Hindlimb muscle (tissue), 1 donor: ENCODE measurements at places on chromosomes 7 and 10. TPM values are rescaled to one million over a fixed set of nuclear protein-coding genes. Genes with fewer than 3 reads are reported as not detected.

DNA sequence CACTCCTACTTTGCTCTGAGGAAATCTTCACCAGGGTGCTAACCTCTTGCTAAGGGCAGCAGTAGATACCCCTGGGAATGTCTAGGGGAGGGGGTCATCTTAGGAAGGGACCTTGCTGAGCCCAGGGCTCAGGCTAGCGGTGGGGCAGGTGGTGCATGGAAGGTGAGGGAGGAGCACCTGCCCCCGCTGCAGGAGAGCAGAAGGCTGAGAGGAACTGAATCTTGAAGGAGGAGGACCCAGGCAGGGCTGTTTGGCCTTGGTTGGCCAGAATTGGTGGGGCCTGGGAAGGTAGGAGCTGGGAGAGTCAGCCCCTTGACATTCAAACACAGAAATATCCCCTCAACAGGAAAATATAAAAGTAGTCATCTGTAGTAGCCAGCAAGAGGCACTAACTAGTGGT lies 7.0 kb downstream of the CALHM3 start:
- no peak for DNase-seq

GRCh38 chr7:6621195-6622133 lies 6.1 kb downstream of the ZNF853 start:
- no peak for DNase-seq

- DNase-seq, result no peak
These were observed 9.6 kb upstream of the ZNF487 start for GRCh38 chr10:43427166-43427825.

DNA sequence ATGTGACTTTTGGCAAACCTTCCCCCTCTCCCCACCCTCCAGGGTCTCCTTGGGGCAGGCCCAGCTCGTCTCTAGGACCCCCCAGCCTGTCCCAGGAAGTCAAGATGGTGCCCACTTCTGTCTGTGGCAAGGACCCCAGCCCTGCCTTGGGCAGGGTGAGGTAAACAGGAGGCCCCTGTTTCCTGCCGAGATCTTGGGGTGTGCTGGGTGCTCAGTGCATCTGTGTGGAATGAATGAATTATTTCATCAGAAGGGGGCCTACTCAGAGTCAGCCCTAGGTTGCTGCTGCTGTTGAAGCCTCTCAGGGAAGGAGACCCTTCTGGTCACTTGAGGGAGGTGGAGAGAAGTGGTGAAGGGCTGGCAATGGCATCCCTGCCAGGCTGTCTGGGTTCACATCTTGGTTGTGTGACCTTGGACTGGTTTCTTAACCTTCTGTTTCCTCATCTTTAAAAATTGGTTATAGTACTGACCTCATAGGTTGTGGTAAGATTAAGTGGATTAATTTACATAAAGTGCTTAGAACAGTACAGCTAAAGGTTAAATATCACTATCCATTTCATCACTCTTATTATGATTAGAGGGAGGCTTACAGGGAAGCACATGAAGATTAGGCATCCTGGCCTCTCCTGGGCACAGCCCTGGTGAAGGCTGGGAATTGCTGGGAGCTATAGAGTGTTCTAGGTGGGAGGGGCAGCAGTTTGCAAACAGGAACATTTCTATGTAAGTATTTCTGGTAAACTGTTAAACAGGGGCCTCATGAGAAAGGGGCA lies 67.7 kb downstream of the ZMIZ1 start:
- no peak for DNase-seq

GRCh38 chr10:124026589-124026939 lies 66.8 kb downstream of the CHST15 start:
- no peak for DNase-seq

- DNase-seq, result no peak
These were observed 41.9 kb downstream of the ANKMY2 start for GRCh38 chr7:16603633-16604032.

DNA sequence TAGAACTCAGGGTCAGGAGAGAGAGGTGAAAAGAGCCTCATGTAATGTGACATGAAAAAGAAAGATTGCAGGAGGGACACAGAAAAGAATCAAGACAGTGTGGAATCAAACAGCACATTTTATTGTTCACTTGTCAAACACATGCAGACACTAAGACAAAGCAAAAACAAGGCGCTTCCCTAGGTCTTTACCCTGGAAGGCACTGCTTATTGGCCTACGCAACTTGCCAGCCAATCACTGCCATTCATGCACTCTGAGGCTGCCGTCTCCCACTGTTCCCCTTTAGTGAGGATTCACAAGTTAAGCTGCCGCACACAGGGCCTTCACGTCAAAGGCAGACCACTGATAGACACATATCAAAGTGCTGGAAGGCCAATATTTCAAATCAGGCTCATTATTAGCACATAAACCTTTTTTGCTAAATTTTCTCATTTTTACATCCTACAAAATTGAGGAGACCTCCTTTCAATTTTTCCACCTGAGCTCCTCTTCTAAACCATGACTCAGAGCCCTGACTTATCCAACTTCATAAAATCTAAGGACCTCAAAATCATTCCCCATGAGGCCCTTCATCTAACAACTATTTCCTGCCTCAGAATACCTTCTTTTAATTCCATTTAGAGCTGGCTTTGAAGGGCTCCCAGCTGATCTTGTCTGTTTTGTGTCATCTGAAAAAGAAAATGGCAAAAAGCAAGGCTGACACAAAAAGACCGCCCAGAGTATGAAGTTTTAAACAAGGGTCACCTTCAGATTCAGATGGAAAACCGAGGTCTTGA lies 149.4 kb downstream of the CHCHD3 start:
- DNase-seq, result no peak

DNA sequence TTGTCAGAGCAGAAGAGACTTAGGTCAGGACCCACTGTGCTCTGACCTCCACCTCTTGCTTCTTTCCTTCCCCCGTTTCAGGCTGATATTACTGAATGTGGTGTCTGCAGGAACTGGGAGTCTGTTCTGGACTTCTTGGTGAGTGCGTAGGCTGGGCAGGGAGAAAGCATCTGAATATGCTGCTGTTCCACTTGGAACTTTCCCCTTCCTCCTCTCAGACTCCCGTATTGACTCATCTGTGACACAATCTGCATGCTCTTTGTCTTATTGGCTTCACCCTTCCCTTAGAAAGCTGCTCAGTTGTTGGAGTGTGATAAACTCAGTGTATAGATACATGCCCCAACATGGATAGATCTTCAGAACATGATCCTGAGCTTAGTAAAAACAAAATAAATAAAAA lies 137.6 kb upstream of the HABP2 start:
- no peak for DNase-seq

GRCh38 chr7:87058744-87059524 lies 520 bp downstream of the ELAPOR2 start:
- peak; percentile 4 for DNase-seq

DNA sequence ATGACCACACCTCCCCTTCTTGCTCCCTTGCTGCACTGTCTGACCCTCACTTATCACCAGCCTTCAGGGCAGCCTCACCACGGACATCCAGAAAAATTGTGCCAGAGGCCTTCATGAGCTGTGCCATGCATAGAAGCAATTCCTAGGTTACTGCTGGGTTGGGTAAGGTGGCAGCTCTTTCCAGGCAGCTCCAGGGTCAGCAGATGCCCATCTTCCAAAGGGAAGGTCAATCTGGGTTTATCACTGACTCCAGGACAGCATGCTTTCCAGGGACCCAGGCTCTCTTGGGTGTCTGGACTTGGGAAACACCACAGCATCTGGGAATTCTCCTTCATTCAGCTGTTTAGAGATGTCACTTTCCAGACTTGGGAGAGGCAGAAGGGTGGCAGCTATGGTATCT lies 188.9 kb upstream of the CXCL12 start:
- no peak for DNase-seq

DNA sequence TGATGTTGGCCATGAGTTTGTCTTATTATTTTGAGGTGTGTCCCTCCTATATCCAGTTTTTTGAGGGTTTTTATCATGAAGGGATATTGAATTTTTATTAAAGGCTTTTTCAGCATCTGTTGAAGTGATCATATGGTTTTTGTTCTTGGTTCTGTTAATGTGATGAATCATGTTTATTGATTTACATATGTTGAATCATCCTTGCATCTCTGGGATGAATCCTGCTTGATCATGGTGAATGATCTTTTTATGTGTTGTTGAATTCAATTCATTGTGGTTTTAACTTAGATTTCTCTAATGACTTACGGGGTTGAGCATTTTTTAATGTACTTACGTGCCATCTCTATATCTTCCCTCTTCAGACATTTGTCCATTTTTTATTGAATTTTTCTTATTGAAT lies 22.9 kb downstream of the DLD start:
- no peak for DNase-seq

DNA sequence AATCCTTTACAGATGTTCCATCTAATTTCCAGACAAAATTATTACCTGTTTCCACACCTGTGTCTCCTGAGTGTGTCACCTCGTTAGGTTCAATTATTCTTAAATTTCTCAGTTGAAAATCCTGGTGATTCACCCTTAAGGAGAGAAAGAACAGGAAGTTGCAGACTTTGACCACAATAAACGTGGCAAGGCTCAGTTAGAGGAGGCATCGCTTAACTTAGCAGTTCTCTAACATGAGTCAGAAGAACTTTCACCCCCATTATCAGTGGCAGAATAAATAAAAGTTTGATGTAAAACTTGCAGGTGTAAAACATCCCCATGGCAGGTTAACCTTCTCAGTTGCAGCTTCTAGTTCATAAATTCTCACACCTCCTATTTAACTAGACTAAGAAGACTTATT lies 8.3 kb downstream of the XPNPEP1 start:
- DNase-seq, result no peak

- DNase-seq, result no peak
These were observed 478.0 kb downstream of the KCNMA1 start for GRCh38 chr10:77159538-77160110.

GRCh38 chr7:130218806-130219620 lies 11.4 kb downstream of the SSMEM1 start:
- no peak for DNase-seq

GRCh38 chr7:2688409-2689342 lies 674 bp downstream of the AMZ1 start:
- DNase-seq, result no peak

- DNase-seq, result no peak
These were observed 21.4 kb downstream of the TMEM273 start for GRCh38 chr10:49166484-49167400.

DNA sequence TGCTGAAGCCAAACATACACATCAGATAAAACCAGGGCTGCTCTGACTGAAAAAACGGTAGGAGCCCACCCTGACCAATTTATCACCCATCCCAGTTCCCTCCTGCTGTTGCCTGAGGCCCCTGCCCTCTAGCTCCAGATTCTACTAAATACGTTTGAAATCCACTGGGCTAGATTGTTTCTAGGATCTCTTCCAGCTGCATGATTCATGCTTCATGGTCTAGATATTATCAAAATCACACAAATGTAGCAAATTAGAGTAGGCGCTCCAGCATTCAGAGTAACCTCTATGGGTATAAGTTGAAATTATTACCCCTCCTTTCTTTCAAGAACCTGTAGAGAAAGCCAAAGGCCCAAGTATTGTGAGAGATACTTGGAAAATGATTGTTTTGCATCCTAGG lies 151.2 kb upstream of the FAM13C start:
- no peak for DNase-seq

DNA sequence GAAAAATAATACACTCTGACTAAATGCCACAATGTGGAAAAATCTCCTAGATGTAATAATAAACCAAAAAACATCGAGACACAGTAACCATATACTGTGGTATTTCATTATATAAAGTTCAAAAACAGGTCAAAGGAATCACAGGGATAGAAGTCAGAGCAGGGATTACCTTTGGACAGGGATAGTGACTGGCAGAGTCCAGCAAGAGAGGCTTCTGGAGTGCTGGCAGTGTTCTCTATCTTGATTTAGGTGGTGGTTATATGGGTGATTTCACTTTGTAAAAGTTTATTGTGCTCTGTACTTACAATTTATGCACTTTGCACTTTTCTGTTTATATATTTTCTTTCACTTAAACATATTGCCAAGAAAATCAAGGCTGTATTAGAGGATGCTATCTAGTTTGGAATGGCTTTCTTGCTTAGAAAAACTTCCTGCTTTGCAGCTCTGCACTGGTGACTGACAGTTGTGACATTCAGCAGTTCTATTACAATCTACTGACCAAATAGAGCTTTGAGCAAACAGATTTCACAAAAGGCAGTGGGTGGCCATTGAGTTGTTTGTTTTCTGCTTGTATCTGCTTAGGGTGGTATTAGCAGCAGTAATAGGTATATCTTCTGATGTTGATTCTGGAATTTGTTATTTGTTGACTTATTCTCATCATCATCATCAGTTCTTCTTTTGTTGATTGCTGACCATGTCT lies 263.6 kb upstream of the LRGUK start:
- no peak for DNase-seq

GRCh38 chr10:60944910-60945297 lies 919 bp upstream of the RHOBTB1 start:
- DNase-seq, result no peak

GRCh38 chr7:144481833-144482232 lies 78.3 kb upstream of the NOBOX start:
- DNase-seq, result no peak

- DNase-seq, result no peak
These were observed 502 bp downstream of the SLC18A3 start for GRCh38 chr10:49610458-49611165.

DNA sequence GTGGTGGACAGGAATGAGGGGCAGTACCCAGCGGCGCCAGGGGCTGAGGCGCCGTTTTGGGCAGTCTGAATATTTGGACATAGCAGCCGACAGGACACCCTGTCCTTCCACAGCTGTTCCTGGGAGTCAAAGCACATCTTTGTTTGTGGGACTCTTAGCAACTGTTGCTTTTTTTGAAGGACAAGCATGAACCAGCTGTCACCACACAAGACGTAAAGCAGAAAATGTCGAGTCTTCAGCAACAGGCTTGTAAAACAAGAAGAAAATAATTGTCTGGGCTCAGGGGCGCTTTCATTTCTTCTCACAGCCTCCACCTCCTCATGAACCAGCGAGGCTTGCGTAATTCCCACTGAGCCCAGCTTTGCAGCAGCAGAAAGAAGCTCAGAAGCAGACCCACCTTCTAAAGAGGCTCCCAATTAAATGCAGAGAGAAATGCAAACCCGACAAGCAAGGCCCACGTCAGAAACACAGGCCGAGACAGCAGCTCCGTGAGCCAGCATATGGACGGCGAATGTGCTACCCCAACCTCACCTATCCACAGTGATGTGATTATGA lies 68.9 kb upstream of the DNAAF5 start:
- peak; percentile 26 for DNase-seq

- no peak for DNase-seq
These were observed 139.4 kb downstream of the EPC1 start for GRCh38 chr10:32207544-32207943.

The SEPHS1 gene
- polyA plus RNA-seq, result 60.9 TPM

The CUEDC2 gene
- 55.8 TPM for polyA plus RNA-seq

The UCMA gene
- polyA plus RNA-seq, result not detected

The BEND7 gene
- polyA plus RNA-seq, result 5.9 TPM

The STEAP2 gene
- polyA plus RNA-seq, result 2.6 TPM

The SLC13A1 gene
- not detected for polyA plus RNA-seq

The TMEM254 gene
- 16.3 TPM for polyA plus RNA-seq

The UCN3 gene
- not detected for polyA plus RNA-seq

The DCLRE1C gene
- polyA plus RNA-seq, result 8.3 TPM

The PIP4K2A gene
- 19.9 TPM for polyA plus RNA-seq

The OPALIN gene
- polyA plus RNA-seq, result not detected

The CLDN4 gene
- polyA plus RNA-seq, result 0.97 TPM

The PLPP4 gene
- polyA plus RNA-seq, result 0.23 TPM

The PTPN20 gene
- polyA plus RNA-seq, result 1.2 TPM

The CNNM1 gene
- not detected for polyA plus RNA-seq

The FIS1 gene
- polyA plus RNA-seq, result 133 TPM

The PRPS1L1 gene
- not detected for polyA plus RNA-seq

The CTBP2 gene
- polyA plus RNA-seq, result 41.4 TPM
